Stimulated activated CD4-positive, alpha-beta T cell treated with anti-CD3 and anti-CD28 coated beads, TNF-alpha, amount 100 ng/mL, for 4 hours (primary cell): ENCODE measurements at places on chromosomes 5 and 9.

DNA sequence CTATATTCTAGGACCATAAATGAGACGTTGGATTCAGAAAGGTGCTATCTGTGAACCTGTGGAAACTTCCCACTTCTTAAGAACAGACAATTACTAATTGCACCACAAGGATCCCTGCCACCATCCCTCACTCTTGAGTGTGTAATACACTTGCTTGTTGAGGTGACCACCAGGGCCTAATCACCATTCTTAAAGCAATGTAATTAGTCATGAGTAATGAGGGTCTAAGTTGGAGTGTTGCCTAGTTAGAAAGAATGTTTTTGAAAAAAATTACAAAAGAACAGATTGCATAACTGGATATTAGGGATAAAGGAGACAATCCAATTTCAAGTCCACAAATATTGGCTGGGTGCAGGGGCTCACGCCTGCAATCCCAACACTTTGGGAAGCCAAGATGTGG is 56.9 kb upstream of the TRIO start:
- no peak for DNase-seq

GRCh38 chr9:133814586-133815208 is 76.5 kb upstream of the SARDH start:
- no peak for DNase-seq

- no peak for DNase-seq
These were observed 463.5 kb upstream of the RGMB start for GRCh38 chr5:98309785-98310598.

DNA sequence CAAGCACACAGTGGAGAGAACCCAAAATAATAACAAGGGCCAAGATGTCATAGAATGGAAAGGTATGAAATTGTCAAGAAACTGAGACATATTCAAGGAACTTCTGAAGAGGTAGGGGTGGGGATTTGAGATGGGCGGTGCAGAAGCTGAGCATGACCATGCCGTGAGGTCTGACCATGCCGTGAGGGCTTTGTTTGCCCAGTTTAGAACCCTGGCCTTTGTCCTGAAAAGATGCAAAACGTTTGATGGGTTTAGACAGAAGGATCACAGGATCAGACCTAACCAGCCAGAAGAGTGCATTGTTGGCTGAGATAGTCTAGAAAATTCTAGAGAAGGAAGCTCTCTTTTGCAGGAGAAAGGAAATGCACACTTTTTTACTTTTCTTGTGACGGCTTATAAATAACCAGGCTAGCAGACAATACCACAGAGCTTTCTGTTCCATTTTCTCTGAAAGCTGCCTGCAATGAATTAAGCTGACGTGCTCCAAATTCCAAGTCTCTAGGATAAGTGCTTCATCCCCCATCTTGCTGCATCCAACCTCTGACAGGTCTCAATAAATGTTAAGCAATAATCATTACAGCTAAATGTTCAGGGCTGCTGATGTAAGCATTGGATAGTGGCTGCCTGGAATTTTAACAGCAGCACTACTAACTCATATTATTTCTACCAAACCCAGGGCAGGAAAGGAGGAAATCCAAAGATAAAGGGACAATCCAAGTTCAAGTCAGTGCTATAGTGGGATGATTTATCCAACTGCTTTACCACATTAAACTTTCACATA is 110.9 kb upstream of the IL6ST start:
- DNase-seq = no peak

DNA sequence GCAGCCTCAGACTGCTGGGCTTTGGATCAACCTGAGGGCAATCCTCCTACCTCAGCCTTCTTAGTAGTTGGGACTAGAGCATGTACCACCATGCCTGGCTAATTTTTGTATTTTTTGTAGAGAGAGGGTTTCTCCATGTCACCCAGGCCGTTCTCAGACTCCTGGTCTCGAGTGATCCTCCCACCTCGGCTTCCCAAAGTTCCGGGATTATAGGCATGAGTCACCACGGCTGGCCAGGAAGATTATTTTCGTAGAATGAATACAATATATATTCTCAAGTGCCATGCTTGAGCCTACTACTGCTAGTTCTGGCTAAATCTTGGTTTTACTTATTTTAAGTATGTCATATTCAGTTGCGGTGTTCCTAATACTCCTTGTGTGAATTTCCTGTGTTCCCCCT is 88.2 kb upstream of the CLINT1 start:
- DNase-seq = no peak

DNA sequence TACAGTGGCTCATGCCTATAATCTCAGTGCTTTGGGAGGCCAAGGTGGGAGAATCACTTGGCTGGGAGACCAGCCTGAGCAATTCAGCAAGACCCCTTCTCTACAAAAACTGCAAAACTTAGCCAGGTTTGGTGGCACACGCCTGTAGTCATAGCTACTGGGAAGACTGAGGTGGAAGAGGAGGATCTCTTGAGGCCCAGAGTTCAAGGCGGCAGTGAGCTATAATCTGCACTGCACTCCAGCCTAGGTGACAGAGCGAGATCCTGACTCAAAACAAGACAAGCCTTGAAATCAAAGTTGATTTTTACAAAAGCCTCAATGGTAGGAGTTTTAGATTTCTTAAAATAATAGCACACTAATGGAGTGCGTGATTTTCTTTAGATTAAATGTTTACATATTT is 14.6 kb downstream of the UBE2D2 start:
- no peak for DNase-seq

DNA sequence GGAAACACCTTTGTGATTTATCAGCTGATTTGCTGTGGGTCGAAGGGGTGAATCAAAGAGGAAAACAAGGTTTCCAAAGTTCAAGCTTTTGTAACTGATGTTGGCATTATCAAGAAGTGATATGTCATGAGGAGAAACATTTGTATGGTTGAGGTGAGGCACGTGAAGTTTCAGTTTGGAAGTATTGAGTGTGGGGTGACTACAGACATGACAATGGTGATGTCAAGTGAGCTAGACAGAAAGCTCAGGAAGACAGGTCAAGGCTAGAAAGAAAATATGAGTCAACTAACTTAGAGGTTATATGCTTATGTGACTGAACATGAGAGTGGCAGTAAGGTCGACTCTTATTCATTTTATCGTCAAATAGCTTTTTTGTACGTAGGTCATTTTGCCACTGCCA is 99.1 kb downstream of the RAB3C start:
- no peak for DNase-seq

GRCh38 chr5:10594591-10595210 is 30.8 kb downstream of the ANKRD33B start:
- no peak for DNase-seq

GRCh38 chr5:71969460-71969859 is 137.8 kb upstream of the MAP1B start:
- DNase-seq = no peak

DNA sequence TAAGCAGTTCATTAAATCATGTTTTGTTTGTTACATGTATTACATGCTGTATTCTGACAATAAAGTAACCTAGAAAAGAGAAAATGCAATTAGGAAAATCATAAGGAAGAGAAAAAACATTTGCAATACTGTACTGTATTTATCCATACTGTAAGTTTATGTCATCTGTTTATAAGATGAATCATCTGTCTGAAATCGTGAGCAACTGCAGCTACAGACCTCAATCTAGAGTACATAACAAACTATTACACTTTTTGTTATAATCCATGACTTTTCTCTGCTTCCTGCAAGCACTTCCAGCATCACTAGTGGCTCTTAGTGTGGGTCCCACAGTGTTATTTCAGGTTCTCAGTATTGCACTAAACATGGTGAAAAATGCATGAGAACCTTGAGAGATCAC is 144.4 kb upstream of the NR4A3 start:
- no peak for DNase-seq

- no peak for DNase-seq
These were observed 536 bp downstream of the PCDHAC1 start for GRCh38 chr5:140926443-140927227.

- DNase-seq = no peak
These were observed 299.8 kb downstream of the TLE1 start for GRCh38 chr9:81389569-81389993.

DNA sequence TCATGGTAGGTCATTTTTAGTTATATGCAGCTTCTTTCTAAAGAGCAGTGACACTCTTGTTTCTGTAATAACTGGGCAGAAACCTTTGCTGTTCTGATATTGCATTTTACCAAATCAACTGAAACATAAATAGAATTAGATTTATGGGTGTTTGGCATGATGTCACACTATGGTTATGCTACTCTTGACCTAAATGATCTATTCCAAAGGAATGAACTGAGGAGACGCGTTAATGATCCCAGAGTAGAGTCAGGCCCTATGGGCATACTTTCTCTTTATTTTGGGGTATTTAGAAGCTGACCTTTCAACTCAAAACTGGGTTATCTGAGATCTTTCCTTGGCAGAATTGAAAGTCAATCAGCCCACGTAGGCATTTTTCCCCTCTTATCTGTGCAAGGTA is 146.8 kb upstream of the ADAMTSL1 start:
- no peak for DNase-seq

DNA sequence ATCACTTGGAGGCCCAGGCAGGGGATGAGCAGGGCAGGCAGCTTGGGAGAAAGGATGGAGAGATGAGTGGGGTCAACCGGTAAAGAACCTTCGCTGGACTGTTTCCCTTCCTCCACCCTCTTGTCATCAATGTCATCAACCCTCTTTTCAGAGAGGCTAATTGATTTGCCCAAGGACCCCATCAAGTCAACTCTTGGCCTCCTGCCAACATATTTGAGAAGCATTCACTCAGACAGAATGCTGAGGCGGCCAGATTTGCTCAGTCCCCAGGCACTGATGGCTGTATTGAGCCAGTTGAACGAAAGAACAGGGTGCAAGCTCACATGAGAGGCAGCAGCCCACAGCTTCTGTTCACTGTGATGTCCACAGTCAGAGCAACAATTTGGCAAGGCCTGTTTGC is 193.5 kb downstream of the RFK start:
- DNase-seq = no peak

- no peak for DNase-seq
These were observed 23.0 kb upstream of the CEP72 start for GRCh38 chr5:589173-589572.

DNA sequence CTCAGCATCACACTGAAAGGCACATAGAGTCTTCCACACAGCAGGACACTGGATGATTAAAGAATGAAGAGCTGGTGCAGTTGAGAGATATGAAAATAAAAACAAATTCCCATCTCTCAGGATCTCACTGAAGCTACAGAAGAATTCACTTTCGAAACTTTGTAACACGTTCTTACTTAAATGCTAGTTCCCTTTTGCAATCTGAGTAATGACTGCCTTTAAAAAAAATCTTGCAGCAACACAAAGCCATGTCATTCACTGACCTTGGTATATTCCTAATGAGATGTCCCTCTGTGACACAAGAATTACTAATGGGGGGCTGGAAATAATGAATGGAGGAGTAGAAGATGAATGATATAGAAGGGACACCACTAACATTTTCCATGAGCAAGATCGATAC is 201.8 kb downstream of the GLIS3 start:
- DNase-seq = no peak

- DNase-seq = no peak
These were observed 33.5 kb upstream of the EBF1 start for GRCh38 chr5:159133041-159133741.

GRCh38 chr5:143101725-143102386 is 301.6 kb downstream of the NR3C1 start:
- no peak for DNase-seq

DNA sequence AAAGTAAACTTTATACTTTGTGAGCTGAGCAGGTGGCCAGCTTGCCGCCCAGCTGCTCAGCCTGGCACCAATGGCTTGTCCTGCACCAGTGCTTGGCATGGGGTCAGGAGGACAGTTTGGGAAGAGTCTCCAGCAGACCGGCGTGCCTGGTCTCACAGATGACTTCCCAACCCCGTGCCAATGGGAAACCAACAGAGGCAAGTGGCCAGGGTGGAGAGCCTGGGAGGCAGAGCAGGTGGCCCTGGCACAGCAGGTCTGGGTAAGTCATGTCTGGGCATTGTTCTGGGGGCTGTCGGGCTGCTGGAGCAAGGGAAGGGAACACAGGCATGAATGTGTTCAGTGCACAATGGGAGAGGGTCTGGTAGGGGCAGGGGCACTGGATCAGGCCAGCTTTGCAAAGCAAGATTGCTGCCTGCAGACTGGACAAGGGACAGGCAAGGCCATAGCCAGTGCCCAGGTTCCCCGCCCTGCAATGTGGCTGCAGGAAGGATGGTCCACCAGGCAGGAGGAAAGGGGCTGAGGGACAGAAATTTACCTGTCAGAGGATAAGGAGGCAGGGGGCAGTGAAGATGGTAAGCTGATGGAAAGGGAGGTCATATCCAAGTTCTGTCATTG is 76.2 kb upstream of the ALDH1B1 start:
- no peak for DNase-seq

GRCh38 chr5:16464664-16465543 is 696 bp downstream of the ZNF622 start:
- no peak for DNase-seq

GRCh38 chr9:120886490-120886967 is 9.5 kb upstream of the PHF19 start:
- no peak for DNase-seq

- DNase-seq = peak; percentile 66
These were observed 12.8 kb downstream of the NOTCH1 start for GRCh38 chr9:136532799-136533774.

DNA sequence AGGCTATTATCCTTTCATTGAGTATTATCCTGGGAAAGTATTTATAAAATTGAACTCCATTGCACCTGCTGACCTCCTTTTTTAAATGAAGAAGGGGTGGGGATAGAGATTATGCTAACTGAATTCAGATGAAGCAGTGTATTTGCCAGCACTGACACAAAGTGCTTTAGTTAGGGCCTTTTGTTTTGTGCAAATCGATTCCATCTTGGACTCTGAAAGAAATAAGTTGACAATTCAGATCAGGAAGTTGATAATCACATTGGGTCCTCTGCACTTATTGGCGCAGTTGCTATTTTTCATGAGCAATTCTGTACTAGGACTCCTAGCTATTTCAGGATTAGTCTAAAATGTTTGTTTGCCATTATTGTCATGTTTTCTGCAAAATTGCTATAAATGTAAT is 101.6 kb upstream of the FSD1L start:
- DNase-seq = no peak

DNA sequence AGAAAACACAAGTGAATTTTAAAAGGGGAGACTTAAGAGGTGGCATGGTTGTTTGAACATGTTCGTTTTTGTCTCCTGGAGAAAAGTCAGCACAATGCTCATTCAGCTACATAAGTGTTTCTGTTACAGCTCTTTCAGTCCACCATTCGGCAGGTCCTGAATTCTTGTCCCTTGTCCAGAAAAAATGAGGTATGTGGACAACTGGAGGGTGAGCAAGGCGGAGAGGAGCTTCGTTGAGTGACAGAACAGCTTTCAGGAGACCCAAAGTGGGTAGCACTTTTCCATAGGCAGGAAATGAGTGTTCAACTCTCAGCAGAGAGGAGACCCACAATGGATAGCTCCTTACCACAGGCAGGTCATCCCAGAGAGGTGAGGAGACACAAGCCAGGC is 4.9 kb downstream of the PDCD1LG2 start:
- no peak for DNase-seq

- no peak for DNase-seq
These were observed 15.9 kb downstream of the P4HA2 start for GRCh38 chr5:132211787-132212186.

GRCh38 chr5:89929173-89929572 is 480.4 kb downstream of the CETN3 start:
- DNase-seq = no peak
